Skin of body (tissue), 3 donors: ENCODE measurements at places on chromosomes 2 and 18. TPM values are rescaled to one million over a fixed set of nuclear protein-coding genes. Genes with fewer than 3 reads are reported as not detected.

GDF7 gene
- 0.89 TPM for total RNA-seq

RESP18 gene
- not detected for total RNA-seq

SERPINB13 gene
- 21.2 TPM for total RNA-seq

MYO1B gene
- 150 TPM for total RNA-seq

UGT1A10 gene
- total RNA-seq = not detected

COL6A3 gene
- total RNA-seq = 637 TPM

LBX2 gene
- 0.20 TPM for total RNA-seq

SAP130 gene
- total RNA-seq = 4.9 TPM

FAM237A gene
- total RNA-seq = not detected

GRCh38 chr2:137937246-137937645, 27.0 kb upstream of the HNMT start:
- no peak for DNase-seq

DNA sequence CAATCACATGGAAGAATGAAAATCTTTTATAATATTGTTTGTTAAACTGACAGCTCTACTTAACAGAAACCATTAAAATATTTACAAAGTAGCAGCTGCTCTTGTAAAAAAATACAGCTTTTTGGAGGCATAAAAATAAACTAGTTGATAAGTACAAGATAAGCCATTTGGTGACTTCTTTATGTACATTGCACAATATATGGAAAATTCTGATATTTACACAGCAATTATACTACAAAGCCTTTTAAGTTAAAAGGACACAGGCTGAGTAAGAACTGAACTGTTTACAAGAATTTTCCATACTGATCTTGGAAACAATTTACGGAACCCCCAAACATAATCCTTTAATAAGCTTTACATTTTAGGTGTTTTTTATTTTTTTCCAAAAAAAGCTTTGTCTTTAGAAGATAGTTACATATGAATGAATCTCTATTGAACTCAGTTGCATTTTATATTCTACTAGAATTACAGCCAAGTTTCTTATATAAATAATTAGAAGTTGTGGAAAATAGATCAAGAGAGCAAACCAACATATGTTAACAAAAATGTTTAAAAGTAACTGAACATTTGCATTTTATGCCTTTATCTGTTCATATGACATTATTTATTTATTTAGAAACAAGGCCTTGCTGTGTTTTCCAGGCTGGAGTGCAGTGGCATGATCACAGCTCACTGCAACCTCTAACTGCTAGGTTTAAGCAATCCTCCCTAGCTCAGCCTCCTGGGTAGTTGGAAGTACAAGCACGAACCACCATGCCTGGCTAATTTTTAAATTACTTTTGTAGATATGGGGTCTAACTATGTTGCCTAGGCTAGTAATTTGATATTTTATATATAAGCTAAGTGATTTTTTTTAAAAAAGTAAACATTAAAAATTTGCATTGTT, 142.5 kb downstream of the OTX1 start:
- no peak for DNase-seq

DNA sequence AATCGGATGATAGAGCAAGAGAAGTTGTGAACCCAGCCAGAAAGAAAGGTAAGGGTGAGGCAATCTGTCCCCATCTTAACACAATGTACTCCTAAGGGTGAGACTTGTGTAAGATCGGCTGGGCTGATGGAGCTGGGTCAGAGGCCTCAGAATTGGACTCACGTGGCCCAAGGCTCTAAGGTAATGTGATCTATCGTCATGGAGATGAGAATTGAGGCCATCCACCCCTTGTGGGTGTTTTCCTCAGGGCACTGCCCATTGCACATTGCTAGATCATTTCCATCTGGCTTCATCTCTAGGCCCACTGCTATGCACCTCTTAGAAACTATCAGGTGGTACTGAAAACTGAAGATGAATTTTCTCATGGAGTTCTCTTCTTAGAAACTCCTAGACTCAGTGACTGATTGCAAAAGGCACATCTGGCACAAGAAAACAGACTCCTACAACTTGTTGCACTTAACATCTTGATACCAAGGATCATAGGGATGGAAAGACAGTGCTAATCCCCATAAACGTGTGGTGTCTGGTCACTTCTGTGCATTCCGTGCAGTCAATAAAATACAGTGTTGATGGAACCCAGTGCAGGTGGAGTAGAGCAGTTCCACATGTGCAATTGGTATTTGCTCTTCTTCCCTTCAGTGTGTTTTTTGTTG, 228.9 kb upstream of the FOSL2 start:
- DNase-seq = no peak

DNA sequence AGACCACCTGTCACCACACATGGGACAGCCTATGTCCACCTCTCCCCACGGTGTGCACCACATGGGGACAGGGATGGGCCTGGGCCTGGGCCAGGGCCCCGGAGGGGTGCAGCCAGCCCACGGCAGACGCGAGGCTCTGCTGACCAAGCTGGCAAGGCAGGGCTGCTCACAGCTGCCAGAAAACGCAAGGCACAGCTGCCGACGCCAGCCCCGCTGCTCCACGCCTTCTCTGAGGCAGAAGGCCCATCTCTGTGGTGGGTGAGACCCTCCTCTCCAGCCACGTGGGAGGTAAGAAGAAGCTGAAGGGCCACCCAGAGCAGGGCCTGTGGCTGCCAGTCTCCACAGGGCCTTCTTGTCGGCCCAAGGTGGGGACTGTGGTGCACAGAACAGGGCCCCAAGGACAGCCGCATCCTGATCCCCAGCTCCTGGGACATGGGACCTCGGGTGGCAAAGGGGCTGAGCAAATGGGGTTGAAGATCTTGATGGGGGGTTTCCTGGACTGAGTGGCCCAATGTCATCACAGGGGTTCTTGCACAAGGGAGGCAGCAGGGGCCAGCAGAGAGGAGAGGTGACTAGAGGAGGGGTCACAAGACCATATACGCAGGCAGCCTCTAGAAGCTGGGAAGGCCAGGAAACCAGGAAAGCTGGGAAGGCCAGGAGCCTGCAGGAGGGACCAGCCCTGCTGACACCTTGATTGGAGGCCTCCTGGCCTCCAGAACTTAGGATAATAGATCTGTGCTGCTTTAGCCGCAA, 72.3 kb downstream of the NDUFA10 start:
- no peak for DNase-seq

DNA sequence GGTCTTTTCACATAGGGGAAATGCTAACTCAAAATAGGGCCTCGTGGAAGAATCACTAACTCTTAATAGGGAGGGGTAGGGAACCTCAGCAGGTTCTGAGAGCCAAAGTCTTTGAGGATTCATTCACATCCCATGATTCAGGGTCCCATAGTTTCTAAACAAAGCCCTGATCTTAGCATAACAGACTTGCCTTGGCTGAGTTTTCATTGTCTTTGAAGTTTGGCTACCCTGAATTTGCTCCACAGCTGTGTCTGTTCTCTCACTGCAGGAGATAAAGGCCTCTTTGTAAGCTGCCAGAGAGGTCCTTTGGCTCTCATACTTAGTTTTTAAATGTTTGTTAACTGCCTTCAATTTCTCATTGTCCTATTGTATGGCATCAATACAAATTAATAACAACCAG, 54.5 kb downstream of the ZDBF2 start:
- no peak for DNase-seq

DNA sequence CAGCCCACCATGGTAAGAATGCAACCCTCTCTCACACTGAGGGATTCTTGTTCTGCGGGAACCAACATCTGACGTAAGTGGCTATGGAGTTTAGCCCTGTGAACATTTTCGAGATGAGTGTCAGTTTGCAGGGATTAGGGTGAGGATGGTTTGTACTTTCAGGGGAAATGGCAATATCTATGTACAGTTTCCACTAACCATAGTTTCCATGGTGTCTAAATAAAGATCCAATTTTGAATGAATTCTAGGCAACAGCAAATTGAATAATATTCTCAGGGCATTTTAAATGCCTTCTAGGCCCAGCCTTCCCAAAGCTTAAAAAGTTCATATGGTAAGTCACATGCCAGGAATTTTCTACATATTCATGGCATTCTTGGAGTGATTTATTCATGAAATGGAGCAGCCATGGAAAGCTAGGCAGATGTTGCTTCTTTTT, 105.4 kb upstream of the MMADHC start:
- peak; percentile 1 for DNase-seq

DNA sequence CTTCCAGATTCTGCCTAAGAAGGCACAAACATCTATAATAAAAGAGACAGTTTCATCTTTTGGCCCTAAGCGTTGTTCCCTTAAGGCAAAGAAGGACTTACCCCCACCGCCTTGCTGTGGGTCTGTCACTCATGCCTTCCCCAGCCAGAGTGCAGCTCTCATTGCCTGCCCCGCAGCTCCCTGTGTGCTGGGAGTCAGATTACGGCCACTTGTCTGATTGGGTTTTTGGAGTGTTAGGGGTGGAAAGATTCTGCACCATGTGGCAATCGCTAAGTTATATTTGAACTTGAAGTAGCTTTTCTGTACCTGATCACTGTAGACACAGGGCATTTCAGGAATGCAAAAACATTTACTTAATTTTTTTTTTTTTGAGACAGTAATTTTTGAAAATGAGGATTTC, at the start of gene AQP4:
TSS of gene AQP4 (minus strand) at position 151 of the 400 bp plus-strand sequence. CDS start at position 133, 18 bp downstream.
- no peak for DNase-seq

GRCh38 chr18:42080340-42080739, 125.3 kb downstream of the PIK3C3 start:
- no peak for DNase-seq

GRCh38 chr2:141778315-141778835, 352.4 kb downstream of the LRP1B start:
- no peak for DNase-seq

DNA sequence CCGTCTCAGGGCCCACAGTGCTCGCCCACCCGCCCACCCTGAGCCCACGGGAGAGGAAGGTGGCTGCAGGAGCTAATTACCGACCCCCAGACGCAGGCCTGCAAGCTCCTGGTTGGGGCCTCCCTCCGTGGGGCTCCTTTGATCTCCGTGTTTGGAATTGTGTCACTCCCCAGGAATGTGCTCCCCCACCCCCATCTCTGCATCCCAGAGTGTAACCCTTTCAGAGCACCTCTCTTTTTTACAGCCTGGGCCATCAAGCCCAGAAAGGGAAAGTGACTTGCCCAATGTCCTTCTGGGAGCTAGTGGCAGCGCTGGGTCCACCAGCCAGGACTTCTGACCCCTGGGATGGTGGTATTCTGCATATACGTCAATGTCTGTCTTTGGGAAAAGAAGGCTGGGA, 335.1 kb downstream of the CYRIA start:
- no peak for DNase-seq

GRCh38 chr2:57199663-57200062, 846.9 kb upstream of the VRK2 start:
- DNase-seq = no peak

DNA sequence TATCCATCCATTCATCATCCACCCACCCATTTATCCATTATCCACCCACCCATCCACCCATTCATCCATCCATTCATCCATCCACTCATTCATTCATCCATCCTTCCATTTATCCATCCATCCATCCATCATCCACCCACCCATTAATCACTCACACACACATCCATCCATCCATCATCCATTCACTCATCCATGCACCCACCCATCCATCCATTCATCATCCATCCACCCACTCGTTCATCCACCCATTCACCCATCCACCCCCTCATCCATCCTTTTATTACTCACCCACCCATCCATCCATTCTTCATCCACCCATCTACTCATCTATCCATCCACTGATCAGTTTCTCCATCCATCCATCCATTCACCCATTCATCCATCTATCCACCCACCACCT, 8.1 kb upstream of the TPO start:
- no peak for DNase-seq
